NCI-H1417 treated with DMSO at 0.1 percent for 48 hours (cell line): ENCODE measurements at places on chromosomes 4 and X.

GRCh38 chr4:88109123-88109881 is 49.1 kb downstream of the ABCG2 start:
- DNase-seq: no peak

GRCh38 chr4:16259889-16260246 is 33.6 kb upstream of the TAPT1 start:
- no peak for DNase-seq

- DNase-seq: no peak
Measured at GRCh38 chr4:162727232-162727631, 439.5 kb downstream of the NAF1 start.

DNA sequence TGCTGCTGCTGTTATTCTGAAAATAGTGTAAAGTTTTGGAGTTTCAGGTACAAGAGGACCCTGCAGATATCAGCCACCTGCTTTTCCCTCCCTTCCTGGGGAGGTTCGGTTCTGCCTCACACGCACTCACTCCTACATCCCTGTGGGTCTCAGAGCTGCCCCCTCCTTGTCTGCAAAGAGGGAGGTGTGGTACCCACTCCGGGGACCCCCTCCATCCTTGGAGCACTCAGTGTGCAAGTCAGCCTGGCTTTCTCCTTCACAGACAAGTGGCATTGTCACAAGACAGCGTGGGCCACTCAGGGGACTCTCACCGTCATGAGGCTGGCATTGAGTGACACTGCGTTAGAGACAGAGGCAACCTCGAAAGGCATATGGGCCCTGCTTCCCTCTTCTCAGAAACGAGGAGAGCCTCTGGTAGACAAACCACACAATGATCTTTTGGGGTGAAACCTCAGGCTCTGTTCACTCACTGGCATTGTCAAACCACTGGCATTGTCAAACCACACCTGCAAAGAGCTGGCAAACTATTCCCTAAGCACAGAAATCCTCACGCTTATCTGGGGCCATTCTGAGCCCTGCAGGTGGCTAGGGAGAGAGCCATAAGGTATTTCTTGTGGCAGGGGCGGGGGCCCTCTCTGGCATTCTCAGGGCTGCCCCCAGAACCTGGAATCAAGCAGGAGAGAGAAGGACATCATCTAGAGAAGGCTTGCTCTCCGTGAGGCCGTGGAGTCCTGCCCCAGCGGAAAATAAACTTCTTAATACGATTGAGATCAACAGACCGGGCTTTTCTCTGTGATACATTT is 285.0 kb downstream of the SHOX start:
- no peak for DNase-seq

GRCh38 chr4:46950826-46951225 is 41.8 kb upstream of the COX7B2 start:
- no peak for DNase-seq

- DNase-seq: no peak
Measured at GRCh38 chrX:29461039-29461438, 754.3 kb upstream of the MAGEB2 start.

GRCh38 chr4:169005453-169006099 is 4.5 kb downstream of the CBR4 start:
- no peak for DNase-seq

GRCh38 chr4:156673483-156673882 is 298.1 kb downstream of the PDGFC start:
- no peak for DNase-seq

DNA sequence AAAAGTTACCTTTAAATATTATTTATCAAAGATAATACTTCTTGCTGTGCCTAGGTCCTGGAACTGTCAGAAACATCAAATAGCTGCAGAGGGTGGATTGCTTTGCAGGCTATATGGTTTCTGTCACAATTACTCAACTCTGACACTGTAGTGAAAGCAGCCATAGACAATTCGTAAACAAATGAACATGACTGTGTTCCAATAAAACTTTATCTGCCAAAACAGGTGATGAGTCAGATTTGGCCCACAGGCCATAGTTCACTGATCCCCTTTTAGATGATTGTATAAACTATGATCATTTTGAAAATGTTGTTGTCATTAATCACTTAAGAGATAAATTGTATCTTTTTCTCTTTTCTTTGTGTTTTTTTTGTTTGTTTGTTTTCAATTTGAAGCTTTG is 8.4 kb upstream of the MEPE start:
- DNase-seq: no peak

- no peak for DNase-seq
Measured at GRCh38 chrX:132071254-132071653, 48.2 kb downstream of the STK26 start.

DNA sequence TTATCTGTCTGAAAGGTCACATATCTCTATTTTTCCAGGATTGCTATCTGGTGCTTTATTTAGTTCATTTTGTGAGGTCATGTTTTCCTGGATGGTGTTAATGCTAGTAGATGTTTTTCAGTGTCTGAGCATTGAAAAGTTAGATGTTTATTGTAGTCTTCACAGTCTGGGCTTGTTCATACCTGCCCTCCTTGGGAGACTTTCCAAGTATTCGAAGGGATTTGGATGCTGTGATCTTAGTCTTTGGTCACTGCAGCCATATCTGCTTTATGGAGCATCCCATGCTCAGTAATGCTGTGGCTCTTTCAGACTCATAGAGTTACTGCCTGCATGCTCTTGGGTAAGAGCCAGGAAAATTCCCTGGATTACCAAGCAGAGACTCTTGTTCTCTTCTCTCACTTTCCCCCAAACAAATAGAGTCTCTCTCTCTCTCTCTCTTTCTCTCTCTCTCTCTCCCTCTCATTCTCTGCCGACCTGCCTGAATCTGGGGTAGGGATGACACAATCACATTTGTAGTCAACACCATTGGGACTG is 130.0 kb downstream of the AR start:
- DNase-seq: no peak

- no peak for DNase-seq
Measured at GRCh38 chr4:8911316-8912088, 39.9 kb upstream of the HMX1 start.

- no peak for DNase-seq
Measured at GRCh38 chrX:13511944-13512330, 57.5 kb upstream of the EGFL6 start.

DNA sequence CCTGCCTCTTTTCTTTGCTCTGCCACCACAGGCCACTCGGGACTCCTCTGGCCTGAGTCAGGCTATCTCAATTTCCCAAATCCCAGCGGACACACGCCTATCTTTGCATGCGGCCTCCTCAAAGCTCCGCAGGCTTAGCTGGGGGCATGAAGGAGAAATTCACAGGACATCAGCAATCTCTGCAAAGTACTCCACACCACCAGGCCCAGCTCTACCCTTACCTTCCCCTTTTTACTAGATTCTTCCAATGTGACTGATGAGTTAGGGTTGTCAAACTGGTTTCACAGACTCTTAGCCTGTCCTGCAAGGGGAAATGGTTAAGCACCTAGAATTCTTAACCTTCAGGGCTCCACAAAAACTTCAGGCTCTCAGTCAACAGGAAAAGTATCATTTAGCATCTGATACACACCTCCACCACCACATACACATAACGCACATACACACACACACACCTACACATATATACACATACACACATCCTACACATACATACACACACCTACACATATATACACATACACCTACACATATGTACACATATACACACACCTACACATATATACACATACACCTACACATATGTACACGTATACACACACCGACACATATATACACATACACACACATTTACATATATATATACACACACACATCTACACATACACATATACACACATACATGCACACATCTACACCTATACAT is 349.1 kb downstream of the ANK2 start:
- DNase-seq: no peak

DNA sequence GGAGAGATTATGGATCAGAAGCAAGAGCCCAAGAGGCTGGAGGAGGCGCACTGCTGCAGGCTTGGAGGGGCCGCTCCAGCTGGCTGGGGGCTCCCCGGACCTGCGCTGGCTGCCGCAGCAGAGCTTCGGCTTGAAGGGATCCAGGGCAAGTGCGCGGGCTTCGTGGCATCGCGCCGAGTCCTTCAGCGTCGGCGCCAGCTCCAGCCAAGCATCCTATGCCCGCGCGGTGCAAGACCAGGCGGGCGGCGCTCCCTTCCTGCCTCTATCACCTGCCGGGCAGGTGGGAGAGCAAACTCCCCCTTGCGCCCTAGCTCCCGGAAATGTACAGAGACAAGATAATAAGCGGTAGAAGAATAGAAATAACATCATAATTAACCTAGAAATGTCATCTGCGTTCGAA is 10.5 kb upstream of the UCP1 start:
- DNase-seq: no peak

DNA sequence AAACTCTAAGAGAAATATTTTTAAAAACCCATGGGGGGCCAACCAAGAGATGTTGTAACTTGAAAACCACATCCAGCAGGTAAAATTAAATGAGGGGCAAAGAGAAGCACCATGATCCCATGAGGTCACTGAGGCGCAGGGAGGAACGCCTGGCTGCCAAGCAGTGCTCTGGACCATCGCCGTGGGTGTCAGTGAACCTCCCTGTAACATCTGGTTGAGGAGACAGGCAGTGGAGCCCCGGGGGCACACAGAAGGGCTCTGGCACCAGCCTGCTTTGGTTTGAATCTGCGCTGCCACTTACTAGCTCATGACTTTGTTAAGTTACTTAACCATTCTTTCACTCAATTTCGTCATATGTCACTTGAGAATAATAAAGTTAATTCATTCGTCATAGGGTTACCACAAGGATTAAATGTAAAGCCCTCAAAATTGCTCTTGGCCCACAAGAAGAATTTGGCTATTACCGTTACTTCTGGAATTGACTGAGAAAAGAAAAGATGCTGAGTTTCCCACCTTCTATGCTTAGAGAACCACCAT is 41.6 kb upstream of the SLC25A4 start:
- no peak for DNase-seq

GRCh38 chrX:110172215-110172614 is 145.7 kb downstream of the AMMECR1 start:
- DNase-seq: no peak

- no peak for DNase-seq
Measured at GRCh38 chrX:10055430-10055829, 88.3 kb downstream of the CLDN34 start.
